CMK (cell line): ENCODE measurements at places on chromosomes 7 and 10.

GRCh38 chr10:113108194-113108835 lies 158.3 kb downstream of the TCF7L2 start:
- no peak for DNase-seq

DNA sequence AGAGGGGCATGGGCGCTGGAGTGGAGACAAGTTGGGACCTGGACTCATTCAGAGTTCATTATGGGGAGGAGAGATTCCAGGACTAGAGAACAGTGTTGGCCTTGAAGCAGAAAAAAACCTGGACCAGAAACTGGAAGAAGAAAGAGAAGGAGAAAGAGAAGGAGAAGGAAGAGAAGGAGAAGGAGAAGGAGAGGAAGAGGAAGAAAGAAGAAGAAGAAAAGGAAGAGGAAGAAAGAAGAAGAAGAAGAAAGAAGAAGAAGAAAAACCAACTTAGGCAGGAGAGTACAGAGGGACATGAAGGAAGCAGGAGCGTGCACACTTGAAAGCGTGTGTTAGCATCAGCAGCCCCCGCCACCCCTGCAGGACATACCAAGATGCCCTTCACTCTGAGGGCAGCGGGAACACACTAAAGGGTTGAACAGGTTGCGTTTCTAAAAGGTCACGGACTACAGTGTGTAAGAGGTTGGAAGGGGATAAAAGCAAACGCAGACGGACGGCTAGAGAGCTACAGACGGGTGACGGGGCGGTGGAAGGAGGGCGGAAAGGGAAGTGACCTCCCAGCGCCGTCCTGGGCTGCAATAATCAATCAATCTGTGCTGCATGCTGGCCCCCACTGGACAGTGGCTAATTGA lies 95.3 kb downstream of the SEC61G start:
- no peak for DNase-seq

GRCh38 chr7:93843260-93843659 lies 47.3 kb downstream of the TFPI2 start:
- no peak for DNase-seq

DNA sequence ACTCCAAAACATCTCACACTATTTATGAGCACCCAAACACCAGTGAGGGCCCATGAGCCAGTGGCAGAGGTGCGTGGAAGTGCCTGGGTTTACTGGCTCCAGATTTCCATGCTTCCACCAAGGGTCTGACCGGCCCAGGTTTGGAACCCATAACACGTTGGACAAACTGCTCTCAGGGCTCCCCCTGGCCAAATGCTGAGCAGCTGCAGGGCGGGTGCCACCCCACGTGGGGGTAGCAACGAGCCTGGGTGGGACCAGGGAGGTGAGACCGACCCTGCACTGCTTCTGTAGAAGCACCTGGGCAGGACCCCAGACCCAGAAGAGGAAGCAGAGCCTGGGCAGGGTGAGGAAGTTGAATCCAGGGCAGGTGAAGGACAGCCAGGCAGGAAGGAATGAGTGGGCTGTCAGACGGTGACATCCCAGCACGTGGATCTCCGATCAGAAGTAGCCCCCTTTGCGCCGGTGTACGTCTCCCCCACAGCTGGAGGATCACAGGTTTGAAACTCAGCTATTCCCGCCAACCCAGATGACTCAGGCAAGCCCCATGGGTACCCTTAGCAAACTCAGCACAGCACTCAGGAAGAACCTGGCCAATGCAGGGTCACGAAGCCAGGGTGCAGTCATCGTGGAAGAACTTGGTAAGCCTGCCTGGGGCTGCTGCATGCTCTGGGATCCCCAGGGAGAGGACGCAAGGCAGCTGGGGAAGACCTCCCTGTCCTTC lies 100.4 kb upstream of the DDC start:
- DNase-seq, result no peak

DNA sequence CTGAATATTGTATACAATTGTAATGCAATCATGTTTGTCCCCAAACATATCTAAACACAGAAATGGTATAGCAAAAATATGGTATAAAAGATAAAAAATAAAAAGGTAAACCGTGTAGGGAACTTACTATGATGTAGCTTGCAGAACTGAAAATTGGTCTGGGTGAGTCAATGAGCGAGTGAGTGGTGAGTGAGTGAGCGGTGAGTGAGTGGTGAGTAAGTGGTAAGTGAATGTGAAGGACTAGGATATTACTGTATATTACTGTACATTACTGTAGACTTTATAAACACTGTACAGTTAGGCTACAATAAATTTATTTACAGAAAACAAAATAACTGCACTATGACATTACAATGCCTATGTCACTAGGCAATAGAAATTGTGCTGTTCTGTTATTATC lies 1163.2 kb upstream of the SORCS1 start:
- no peak for DNase-seq

DNA sequence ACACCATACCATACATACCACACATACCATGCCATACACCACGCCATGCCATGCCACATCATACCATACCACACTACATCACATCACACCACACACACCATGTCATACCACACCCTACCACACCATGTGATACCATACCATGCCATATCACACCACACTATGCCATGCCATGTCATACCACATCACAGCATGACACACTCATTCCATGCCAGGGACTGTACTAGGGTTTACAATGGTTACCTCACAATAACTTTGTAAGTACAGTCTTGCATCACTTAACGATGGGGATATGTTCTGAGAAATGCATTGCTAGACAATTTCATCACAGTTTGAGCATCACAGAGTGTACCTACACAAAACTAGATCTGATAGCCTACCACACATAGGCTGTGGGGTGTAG lies 14.5 kb downstream of the PYROXD2 start:
- DNase-seq, result no peak

DNA sequence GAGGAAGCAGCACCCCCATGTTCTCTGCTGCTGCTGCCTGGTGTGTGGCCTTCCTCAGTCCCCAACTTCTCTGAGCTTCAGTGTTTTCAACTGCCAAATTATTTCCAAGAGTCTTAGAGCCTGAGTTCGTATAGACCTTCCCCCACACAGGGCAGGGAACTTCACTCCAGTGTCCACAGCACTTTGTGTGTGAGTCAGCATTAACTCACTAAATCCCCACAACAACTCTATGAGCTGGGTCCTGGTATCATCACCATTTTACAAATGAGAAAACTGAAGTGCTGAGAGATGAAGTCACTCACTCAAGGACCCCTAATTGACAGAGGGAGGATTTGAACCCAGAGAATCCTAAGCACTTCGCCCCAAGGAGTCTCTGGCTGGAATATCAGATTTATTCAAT lies 48.3 kb downstream of the ADCYAP1R1 start:
- no peak for DNase-seq

- no peak for DNase-seq
Observed at GRCh38 chr7:129191272-129191671, 2.8 kb downstream of the SMO start.

DNA sequence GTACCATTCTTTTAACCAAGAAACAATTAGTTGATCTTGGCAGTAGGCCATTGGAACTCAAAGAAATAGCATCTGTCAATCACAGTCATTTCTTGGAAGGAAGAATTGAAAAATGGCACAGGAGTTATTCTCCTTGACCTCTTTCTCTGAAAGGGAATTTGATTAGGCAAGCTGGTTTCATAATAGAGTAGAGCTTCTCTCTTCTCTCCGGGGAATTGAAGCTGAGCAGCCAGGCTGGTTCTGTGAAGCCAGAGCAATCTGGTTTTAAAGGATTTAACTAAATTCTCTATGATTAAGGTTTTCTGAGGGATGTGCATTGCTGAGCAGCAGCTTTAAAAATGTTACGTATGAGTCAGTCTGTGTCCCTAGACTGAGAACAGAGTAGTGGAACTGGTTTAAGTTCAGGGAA lies 70.2 kb downstream of the AHCYL2 start:
- DNase-seq, result no peak

DNA sequence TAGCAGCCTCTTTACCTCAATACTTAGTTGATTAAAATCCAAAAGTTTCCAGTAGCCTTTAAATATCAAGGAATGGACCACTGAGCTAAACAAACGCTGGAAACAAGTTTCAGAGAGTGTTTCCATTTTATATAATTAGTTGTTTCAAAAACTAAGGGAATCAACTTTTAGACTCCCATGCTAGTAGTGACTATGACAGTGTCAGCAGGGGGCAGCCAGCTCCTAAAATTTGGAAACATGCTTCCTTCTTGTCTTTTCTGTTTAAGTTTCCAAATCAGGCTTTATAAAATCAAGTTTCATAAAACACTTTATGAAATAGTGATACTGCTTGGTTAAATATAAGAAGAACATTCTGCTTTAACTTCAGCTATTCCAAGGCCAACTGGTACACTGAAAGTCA lies 138.2 kb upstream of the TMEM229A start:
- DNase-seq, result no peak
